Posterior vena cava (tissue), 2 donors: ENCODE measurements at places on chromosomes 3 and 15. TPM values are rescaled to one million over a fixed set of nuclear protein-coding genes. Genes with fewer than 3 reads are reported as not detected.

- no peak for DNase-seq
Observed at GRCh38 chr15:48553559-48553958, 92.0 kb downstream of the FBN1 start.

DNA sequence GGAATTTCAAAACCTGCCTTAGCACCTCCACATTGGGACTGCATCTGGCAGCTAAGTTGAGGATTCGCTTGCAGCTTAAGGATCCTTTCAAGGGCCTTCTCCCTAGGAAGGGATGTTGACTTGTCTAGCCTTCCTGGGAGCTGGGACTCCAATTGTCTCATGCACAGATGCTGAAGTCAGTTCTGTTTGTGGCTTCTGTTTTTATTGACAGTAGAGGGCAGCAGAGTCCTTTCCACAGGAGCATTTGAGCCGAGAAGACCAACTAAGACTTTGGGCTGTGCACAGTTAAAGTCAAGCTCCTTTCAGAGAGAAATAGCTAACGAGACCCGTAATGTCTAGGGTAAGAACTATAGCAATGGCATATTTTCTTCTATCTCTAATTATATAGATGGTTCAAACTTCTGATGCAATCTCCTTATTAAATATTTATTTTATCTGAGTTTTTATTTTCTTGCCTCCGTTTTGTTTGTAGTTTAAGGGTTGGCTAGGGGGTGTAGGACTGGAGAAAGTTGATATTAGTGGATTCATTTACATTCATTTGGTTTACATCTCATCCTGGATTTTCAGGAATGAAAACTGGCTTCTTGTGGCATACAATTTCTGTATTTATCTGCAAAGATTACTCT lies 59.7 kb upstream of the KBTBD8 start:
- DNase-seq: no peak

DNA sequence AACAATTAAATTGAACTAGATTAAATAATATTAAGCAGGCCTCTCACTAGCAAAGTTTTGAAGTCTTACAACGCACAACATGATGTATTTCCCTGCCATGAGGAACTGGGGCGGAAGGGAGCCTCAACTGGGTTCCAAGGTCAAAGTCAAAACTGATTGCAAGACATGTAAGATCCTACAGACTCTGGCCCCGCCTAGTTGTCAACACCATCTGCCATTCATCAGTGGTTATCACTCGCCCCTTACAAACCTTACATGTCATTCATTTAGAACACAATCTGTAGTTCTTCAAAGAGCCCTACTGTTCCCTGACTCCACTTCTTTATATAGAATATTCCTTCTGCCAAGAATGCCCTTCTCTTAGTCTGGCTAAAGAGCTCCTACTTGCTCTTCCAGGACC lies 10.0 kb downstream of the ATP13A3 start:
- DNase-seq: no peak

DNA sequence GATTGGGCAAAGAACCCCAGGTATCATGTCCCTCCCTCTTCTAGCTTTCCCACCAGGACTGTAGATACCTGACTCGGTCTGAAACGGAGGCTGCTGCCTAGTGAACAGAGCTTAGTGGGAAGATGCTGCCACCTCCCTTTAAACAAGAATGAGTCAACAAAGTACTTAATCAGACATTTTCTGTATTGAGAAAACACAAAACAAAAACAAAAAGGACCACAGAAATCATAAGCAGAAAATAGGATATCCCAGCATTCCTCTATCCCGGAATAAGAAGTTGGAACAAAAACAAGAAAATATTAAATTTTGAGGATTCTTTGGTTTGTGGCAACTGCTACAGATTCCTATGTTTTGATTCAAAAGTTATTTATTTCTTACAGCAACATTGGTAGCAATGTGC lies 51.7 kb upstream of the COL8A1 start:
- no peak for DNase-seq

DNA sequence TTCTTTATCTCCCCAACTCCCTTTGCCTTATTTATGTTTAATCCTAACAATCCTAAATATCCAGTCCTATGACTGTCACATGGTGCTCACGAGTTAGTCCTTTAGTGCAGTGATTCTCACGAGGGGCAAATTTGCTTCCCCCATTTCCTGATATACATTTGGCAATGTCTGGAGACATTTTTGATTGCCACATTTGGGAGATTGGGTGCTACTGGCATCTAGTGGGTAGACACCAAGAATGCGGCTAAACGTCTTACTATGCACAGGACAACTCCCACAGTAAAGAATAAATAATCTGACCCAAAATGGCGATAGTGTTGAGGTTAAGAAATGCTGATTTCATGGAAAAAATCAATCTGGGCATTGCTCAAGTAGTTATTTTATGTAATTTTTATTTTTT lies 466.5 kb downstream of the ROBO2 start:
- DNase-seq: no peak

DNA sequence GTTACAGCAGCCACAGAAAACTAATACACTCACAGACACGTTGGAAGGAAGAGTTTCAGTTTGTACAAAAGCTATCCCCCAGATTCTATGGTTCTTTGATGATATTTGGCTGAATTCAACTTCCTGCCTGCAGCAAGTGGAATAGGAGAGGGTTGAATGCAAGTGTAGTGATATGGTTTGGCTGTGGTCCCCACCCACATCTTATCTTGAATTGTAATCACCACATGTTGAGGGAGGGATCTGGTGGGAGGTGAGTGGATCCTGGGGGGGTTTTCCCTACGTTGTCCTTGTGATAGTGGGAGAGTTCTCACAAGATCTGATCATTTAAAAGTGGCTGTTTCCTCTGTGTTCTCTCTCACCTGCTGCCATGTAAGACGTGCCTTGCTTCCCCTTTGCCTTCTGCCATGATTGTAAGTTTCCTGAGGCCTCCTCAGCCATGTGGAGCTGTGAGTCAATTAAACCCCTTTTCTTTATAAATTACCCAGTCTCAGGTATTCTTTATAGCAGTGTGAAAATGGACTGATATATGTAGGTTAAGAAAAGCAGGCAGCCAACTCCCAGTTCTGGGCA lies 29.8 kb downstream of the NMNAT3 start:
- no peak for DNase-seq

DNA sequence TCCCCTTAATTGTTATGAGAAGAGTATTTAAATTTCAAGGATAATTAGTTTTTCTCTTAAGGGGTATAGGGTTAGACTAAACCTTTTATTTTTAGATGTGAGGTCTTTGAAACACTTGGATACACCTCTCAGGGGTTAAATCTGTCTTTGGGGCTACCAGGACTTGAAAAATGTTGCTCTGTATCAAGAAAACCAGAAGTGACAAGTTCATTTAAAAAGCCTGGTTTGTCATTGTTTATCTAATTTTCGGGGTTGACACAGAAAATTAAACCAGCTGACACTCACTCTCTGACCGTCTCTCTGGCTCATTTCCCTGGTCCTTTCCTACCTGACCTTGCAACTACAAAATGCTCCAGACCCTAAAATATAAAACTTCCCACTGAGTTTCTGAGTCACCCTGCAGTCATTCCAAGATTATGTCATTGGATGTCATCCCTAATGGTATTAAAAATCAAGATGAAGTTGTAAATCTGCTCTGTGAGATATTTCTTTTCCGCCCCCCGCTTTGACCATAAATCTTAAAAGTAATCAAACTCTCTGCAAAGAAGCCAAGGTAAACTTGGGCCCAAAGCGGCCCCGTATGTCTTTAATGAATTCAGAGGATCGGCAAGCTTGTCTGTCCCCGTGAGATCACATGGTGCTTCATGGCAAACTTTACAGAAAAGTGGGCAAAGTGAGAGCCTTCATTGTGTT lies 32.9 kb upstream of the SKOR1 start:
- no peak for DNase-seq

DNA sequence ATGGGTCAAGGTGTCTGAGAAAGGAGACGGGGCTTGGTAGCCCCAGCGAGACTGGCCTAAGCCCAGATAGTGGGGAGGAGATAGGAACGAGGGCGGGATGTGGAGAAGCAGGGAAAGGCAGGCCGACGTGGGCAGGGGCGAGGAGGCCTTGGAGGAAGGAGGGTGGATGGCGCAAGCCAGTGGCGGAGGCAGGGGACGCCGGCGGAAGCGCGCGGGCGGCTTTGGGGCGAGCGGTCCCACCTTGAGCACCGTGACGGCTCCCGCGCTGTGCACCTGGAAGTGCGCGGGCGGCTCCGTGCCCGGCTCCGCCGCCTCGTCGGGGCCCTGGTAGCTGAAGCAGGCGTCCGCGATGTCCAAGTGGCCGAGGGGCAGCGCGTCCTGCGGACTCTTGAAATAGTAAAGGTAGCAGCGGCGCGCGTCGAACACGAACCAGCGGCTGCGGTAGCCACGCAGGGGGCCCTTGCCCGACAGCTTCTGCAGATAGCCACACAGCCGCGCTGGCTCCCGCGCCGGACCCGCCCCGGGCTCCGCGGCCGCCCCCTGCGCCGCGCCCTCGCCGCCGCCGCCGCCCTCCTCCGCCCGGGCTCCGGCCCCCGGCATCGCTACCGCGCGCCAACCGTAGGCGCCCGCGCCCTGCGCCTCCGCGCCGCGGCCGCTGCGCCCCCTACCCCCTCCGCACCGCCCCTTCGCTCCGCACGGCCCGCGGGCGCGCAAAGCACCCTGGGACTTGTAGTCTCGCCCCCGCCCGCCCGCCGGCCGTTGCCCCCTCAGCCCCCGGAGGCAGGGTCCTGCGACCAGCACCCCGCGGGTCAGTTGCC lies at the start of gene TBC1D2B:
TSS of gene TBC1D2B (minus strand) at position 659 of the 818 bp plus-strand sequence. CDS start at position 600, 59 bp downstream.
- DNase-seq: peak; percentile 89

DNA sequence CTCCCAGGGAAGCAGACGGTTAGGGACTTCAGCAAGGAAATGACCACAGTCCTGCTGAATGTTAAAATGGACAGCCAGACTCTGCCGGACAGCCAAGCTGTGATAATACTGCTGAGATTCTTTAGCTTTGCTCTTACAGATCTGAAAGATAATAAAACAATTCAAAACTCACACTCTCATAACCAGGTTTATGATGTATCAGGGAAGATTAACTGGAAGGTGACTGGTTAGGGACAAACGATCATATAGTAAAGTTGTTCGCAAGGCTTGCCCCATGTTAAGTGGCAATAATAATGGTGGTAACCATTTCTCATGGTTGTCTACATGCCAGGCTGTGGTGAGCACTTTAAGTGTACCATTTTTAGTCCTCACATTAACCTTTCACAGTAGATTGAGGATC lies 44.3 kb upstream of the TSPAN3 start:
- no peak for DNase-seq

GRCh38 chr3:177351757-177352158 lies 154.5 kb upstream of the TBL1XR1 start:
- DNase-seq: no peak

DNA sequence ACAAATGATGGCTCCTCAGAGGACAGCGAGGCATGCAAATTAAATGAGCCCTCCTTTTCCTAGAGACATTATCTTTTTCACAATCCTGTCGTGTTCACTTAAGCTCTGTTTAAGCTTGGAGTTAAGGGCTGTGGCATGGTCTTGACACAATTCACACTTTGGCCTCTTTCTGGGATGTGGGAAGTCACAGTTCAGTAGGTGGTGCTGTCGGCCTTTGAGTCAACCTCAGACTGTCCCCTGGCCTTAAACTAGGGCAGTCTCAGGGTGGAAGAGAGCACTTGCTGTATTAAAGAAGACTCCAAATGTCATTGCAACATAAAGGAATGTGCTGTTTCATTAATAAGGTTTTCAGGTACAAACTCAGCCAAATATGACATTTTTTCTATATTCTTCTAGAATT lies 351.0 kb downstream of the MCTP2 start:
- DNase-seq: no peak

The CCRL2 gene
- 2.4 TPM for total RNA-seq

The IQSEC1 gene
- total RNA-seq: 53.5 TPM
